RCC 7860 (cell line): ENCODE measurements at places on chromosomes 2 and 18.

DNA sequence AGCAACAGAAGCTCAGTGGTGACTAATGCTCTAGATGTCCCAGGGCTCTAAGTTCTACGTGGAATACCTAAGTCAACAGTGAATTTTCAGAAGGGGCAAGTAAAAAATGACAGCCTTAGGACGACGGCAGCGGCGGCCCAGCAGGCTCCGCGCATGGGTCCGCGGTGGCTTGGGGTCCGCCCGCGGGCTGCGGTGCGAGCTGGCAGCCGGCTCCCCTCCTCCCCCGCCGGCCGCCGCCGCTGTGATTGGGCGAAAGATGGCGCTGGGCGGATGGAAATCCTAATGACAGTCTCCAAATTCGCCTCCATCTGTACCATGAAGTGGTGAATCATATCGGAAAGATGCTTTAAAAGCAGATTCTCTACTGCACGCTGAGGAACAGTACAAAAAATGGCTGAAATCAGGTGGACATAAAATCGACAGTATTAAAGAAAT lies 74.7 kb downstream of the HNRNPLL start:
- peak; percentile 17 for DNase-seq

DNA sequence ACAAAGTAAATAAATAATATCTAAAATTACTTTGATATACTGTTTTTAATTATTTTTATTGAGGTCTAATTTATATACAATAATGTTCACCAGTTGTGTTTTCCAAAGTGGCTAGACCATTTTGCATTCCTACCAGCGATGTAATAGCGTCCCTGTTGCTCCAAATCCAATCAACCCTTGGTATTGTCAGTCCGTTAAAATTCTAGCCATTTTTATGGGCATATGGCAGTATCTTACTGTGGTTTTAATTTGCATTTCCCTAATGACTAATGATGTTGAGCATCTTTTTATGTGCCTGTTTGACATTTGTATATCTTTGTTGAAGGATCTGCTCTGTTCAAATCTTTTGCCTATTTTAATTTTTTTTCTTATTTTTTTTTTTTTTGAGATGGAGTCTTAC lies 185.0 kb downstream of the PRPF40A start:
- no peak for DNase-seq

- no peak for DNase-seq
Measured at GRCh38 chr2:129178356-129178755, 801.1 kb upstream of the RAB6C start.

DNA sequence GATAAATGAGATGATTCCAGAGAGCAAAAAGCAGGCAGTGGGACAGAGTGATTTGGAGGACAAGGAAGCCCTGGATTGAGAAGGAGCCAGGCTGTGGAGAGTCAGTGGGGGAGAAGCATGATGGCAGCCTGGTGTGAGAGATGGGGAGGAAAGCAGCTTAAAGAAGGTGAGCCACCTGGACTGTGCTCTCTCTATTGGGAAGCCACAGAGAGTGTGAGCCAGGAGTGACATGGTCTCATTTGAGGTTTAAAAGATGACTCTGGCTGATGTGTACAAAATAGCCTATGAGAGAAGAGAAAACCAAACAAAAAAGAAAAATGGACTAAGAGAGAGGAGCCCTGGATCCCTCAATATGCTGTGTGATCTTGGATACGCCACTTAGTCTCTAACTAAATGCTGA lies 12.9 kb upstream of the EPAS1 start:
- DNase-seq = no peak

DNA sequence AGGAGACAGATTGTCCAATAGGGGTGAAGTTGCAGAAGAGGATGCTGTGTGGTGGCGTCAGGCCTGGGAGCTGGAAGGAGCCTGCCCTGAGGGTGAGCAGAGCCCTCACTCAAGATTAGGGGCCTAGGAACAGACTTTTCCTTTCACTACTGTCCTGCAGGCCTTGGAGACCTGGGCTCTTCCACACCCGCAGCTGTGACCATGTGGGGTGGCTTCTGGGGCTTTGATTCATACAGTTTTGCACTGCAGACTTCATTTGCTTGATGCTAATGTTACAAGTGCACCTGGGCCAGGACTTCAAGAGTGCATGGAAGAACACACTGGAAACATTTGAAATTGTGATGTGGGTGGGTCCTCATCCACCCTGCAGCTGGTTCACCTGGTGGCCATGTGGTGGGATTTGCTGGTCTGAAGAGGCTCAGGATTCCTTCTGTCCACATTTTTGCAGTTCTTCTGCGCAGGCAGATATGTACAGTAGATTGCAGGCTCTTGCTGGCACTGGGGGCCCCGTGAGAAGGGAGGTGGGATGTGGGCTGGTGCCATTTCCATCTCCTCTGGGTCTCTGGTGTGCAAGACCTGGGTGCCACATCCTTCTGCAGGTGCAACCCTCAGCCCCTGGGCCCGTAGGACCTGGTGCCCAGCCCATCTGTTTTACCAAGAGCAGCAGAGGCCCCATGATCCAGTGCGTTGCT lies 9.9 kb downstream of the GLI2 start:
- no peak for DNase-seq

DNA sequence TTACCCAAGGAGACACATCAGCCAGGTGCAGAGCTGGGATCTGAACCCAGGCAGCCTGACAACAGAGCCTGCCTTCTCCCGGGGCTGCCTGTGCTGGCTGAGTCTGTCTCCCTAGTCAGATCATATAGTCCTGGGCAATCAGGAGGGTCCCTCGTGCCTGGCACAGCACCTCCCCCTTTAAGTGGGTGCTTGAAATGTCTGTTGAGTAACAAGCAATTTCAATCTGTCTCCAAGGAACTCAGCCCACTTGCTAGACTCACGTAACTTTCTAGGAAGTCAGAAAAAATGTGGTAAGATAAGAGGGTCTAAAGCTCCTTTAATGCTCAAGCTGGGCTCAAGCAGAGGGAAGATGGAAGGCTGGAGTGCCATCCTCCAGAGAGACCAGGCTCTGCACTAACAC lies 51.9 kb downstream of the REEP1 start:
- DNase-seq = no peak

DNA sequence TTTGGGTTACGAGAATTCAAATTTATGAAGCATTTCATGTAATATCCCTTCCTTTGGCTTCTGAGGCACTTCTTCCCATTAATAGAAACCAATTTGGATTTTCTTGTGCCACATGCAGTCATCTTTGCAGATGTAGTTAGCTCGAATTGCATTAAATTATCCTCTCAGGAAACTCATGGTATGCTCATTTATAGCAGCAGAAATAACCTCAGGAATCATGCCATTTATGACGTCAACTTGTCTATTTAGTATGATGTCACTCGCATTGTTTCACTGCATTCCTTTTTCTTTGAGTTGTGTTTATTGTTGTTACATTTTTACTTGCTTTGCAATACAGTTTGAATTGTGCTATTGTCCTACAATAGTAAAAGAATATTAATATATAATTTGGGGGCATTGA lies 163.8 kb downstream of the RBM43 start:
- no peak for DNase-seq
